ENCODE measurements at places on chromosomes 7 and 10.

- no peak for DNase-seq
Observed at GRCh38 chr10:112793202-112793921, 156.7 kb upstream of the TCF7L2 start.

- DNase-seq, result no peak
Observed at GRCh38 chr7:47180516-47180826, 401.4 kb downstream of the TNS3 start.

GRCh38 chr10:128633864-128634540 lies 507.8 kb upstream of the MKI67 start:
- DNase-seq, result no peak

GRCh38 chr10:57925045-57925444 lies 342.6 kb downstream of the IPMK start:
- DNase-seq, result no peak

- DNase-seq, result no peak
Observed at GRCh38 chr10:85826377-85826776, 540.2 kb downstream of the GRID1 start.
